ENCODE measurements at places on chromosomes 7 and 10.

- no peak for DNase-seq
These were observed 23.1 kb upstream of the PPIF start for GRCh38 chr10:79324032-79324695.

DNA sequence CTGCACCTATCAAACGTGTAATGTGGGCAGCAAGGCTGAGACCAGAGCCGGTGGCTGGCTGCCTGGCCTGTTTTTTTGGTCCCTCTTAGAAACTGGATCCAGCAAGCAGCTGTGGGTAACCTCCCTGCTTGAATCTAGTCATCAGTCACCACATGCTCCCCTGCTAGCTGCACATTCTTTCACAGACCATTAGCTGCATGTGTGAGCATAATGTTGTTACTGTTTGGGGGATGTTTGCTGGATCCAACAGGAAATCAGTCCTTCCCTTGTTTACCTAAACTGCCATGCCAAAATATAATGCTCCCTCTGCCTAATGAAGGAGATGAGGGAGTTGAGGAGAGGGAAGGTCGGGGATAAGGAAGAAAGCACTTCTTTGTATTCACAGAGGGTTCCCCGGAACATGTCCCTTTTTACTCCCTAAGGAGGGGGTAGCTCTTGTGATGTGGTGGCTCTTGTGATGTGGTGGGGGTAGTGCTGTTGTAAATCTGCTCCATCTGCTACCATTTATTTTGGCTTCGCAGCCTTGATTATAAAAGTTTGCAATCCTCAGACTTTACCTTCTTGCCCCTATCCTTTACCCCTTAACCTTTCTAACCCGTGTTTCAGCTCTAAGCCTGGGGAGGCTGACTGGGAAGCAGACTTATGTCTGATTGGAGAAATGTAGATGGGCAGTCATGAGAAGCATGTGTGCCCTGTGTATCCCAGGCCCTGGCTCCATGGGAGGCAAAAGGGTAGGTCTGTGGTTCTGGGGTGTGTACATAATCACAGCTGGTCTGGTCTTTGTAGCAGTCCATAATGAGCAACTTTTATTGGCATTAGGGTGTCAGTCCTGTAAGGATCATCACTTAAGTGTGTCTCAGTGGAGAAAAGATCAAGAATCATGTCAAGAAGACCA lies 20.8 kb downstream of the LOXL4 start:
- DNase-seq, result no peak

- no peak for DNase-seq
These were observed 78.4 kb upstream of the LEP start for GRCh38 chr7:128162666-128163065.

GRCh38 chr7:142889816-142890215 lies 4.3 kb upstream of the TRPV6 start:
- no peak for DNase-seq

- peak; percentile 82 for DNase-seq
These were observed 106.2 kb downstream of the PLXDC2 start for GRCh38 chr10:19922236-19922963.

DNA sequence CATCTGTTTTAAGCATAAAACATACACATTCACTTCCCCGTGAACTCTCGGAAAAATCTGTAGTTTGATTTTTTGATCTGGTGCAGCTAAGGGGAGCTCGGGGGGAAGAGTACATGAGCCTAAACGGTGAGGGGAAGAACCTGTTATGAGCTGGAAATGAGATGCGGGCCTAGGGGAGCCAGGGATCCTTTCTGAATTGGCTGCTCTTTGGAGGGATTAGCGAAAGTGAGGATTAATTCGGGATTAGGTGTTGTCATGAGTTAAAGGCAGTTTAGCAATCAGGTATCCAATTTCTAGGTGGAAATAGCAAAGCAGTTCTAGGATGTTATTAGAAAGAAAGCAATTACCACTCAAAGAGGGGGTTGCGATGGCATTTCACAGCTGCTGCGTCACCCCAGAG lies 51.1 kb upstream of the ADARB2 start:
- no peak for DNase-seq

GRCh38 chr7:112084520-112084971 lies 121.7 kb downstream of the DOCK4 start:
- no peak for DNase-seq

GRCh38 chr7:119918185-119918584 lies 354.8 kb upstream of the KCND2 start:
- DNase-seq, result no peak

GRCh38 chr10:21733710-21734109 lies 199.7 kb downstream of the MLLT10 start:
- no peak for DNase-seq

DNA sequence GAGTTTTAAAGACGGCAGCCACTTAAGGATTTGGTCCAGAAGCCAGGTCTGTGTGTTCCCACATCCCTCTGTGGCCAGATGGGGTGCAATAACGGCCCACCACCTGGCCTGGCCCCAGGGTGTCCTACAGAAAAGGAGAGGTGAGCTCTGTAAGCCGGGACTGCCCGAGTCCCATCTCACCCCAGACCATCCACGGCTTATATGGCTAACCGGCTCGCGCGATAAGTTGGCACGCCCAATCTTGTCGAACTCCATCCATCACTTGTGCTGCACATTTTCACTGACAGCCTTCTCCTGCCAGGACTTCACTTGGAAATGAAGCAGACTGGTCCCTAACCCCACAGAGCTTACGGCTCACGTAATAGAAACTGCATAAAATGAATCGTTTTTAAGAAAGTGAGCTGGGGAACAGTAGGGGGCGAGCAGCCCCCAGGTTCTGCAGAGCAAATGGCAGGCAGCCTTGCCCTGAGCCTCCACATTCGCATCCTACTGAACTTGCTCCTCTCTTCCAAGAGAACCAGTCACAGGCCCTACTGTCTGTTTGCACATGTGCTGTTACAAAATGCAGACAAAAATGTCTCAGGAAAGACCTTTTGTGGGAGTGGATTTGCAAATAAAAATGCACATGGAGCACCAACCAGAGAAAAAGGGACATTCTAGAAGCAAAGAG lies 98.2 kb downstream of the TNS3 start:
- DNase-seq, result no peak

DNA sequence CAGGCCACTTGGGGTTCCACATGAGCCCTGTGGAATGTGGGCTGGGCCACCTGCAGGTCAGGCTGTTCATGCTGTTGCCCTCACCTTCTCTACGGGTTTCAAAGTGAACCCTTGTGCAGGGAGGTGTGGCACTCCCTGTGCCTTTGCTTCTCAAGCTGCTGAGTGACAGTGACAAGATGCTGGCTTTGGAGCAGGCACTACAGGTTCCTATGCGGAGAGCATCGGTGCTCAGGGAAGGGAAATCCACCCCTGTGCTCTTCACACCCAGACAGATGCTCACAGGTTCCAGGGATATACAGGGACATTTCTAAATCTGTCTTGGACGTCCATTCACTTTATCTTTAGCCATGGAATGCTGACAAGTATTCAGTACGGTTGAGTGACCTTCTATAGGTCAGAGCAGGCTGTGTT lies 1005.0 kb downstream of the LRMDA start:
- DNase-seq, result no peak

All from epithelial cell of prostate (primary cell).